ENCODE measurements at places on chromosomes 16 and 17. TPM values are rescaled to one million over a fixed set of nuclear protein-coding genes. Genes with fewer than 3 reads are reported as not detected.

DNA sequence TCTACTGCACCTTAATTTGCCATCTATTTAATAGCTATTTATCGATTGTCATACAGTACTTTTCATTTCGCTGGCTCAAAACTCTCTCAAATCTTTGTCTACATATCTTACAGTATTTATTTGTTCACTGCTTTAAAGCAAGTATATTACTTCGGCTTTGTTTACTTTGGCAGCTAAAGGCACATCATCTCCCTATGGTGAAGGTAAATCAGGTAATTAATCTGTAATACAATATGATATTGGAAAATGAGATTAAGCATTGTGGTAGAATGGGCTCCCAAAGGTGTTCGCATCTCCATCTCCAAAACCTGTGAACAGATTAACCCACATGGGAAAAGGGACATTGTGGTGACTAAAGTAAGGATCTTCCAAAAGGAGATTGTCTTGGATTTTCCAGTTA is 6.5 kb downstream of the TMEM170A start:
- no peak for DNase-seq

Gene CLEC18C
- not detected for total RNA-seq

- DNase-seq = no peak
Measured at GRCh38 chr17:73815474-73815873, 171.2 kb upstream of the SDK2 start.

Gene P2RX1
- total RNA-seq = not detected

Gene DPEP1
- not detected for total RNA-seq

Gene OR4D1
- total RNA-seq = not detected

DNA sequence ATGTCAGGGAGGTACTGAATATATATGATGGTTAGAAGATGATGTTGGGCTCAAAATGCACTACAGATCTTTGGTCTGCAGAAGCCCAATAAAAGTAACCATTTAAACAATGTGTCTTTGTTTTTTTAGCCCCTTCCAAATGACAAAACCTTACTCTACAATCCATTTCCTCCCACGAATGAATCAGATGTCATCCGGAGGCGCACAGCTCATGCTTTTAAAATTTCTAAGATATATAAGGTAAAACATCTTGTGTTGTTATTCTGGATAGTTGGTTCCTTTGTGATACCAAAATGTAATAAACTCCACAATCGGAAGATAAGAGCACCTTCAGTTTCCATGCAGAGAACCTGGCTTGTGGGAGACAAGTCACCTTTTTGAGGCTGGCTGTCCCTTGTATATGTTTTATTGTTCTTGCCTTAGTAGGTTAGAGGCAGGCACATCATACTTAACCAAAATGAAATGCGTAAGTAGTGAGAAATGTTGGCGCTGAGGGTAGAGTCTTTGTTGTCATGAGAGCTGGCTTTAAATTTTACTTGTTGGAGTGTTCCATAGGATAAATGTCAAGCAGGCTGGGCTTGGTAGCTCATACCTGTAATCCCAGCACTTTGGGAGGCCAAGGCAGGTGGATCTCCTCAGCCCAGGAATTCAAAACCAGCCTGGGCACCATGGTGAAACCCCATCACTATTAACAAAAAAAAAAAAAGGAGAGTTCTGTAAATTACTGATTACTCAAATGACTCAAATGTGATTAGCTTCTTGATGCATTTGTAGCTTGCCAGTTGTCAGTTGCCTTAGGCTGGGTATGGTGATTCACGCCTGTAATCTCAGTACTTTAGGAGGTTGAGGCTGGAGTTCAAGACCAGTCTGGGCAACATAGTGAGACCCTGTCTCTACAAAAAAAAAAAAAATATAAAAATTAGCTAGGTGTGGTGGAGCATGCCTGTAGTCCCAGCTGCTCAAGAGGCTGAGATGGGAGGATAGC is 19.7 kb upstream of the SNTB2 start:
- no peak for DNase-seq

GRCh38 chr16:60674241-60674640 is 1362.0 kb downstream of the CDH8 start:
- no peak for DNase-seq

GRCh38 chr17:46792071-46792470 is 26.4 kb downstream of the WNT3 start:
- DNase-seq = no peak

- DNase-seq = no peak
Measured at GRCh38 chr16:58044266-58045019, 18.9 kb downstream of the MMP15 start.

- no peak for DNase-seq
Measured at GRCh38 chr16:54265575-54266107, 20.9 kb downstream of the IRX3 start.

DNA sequence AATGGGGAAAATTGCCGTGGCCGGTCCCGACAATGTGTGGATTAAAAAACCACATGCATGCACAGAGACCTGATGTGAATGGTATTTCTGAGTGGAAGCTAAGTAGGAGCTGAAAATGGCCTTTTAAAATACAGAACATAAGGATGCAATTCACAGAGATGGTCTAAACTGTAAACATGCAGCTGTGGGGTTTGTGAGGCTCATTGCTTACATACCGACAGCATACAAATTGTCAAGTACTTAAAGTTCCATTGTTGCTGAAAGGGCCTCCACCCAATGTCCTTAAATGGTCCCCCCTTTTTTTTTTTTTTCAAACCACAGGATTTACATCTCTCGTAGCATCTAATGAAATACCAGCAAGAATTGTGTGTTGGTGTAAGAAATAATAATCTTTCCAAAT is 523.2 kb downstream of the MAF start:
- DNase-seq = no peak

GRCh38 chr16:20683812-20684211 is 13.7 kb downstream of the ACSM1 start:
- no peak for DNase-seq

DNA sequence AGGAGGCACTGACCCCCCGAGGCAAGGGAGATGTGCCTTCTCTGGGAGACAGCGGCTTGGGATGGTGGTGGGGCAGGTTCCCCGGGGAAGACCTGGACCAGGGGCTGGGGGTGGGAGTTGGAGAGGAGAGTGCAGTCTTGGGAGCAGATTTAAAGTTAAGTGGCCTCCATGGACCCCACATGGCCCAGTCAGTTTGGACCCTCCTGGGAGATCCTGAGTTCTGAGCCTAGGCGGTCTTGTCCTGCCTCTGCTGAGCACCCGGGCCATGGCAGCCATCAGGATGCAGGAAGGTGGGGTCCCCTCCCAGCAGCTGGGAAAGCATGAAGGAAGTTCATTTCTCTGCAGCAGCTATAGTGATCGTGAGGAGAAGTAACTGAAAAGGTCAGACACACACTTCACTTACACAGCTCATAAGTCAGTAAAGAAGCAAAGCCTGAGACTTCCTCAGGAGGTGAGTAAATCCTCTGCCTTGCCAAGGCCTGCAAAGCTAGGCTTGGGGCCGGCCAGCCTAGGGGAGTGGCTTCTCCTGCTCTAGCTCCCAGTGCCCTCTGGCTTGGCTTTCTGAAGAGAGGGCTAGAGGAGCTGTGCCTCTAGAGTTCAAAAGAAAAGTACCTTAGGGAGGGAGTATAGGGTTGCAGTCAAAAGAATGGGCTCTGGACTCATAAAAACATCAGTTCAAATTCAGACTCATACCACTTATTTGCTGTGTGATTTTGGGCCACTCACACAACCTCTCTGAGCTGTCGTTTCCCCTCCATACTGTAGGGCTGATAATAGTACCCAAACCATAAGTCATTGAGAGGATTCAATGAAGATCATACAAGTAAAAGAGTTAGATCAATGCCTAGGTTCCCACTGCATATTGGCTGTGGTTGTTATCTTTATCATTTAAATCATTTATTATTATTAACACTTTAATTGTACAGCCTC is 31.0 kb upstream of the C16orf78 start:
- DNase-seq = no peak

Gene KRTAP9-2
- not detected for total RNA-seq

DNA sequence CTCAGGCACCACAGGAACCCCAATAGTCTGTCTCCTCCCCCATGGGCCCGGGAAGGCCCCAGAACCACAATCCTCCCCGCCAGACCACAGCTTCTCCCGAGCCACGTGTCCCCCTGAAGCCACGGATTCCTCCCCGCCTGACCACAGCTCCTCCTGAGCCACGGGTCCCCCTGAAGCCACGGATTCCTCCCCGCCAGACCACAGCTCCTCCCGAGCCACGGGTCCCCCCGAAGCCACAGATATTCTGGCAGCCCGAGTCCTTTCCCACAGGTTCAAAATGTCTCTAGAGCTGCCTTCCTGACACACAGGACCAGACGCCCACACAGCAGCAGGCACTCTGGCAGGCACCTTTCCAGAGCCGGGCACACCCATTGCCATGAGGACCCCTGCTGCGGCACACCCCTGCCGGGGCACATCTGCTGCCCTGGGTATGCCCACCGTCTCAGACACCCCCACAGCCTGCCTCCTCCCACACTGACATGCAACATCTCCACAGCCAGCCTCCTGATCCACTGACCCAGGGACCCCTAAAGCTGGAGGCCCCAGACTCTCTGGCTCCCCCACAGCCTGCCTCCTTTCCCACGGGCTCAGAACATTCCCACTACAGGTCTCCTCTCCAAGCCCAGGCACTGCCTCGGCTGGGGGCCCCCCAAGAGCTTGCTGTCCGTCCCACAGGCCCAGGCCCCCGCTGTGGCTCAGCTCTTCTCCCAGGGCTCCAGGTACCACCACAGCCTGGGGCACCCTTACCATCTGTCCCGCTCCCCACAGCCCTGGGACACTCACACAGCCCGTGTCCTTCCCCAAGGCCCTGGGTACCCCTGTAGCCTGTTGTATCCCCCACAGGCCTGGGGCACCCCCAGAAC is 2.2 kb downstream of the KIAA0753 start:
- no peak for DNase-seq

Gene KCNJ12
- total RNA-seq = 0.07 TPM

Gene HOXB1
- total RNA-seq = not detected

Gene SHCBP1
- total RNA-seq = 11.9 TPM
